KBM-7 (cell line): ENCODE measurements at places on chromosomes 3 and 15.

DNA sequence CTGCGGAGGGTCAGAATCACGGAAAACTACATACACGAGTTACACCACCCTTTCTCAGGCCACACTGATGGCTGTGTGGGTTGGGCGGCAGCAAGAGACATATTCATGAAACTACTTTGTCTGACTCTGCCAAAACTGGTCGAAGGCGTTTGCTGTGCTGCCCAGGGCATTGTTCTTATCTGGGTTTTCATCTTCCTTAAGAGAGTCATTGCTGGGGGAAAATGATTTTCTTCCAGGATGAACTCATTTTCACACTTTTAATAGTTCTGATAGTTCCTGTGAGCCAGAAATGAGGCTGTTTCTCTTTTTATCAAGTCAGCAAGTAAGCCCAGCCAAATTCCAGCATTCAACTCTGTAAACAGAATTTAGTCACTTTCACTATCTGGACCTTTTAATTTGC is 47.6 kb downstream of the TRIM71 start:
- DNase-seq, result no peak

- no peak for DNase-seq
Observed at GRCh38 chr3:4083225-4084015, 219.7 kb upstream of the SETMAR start.

DNA sequence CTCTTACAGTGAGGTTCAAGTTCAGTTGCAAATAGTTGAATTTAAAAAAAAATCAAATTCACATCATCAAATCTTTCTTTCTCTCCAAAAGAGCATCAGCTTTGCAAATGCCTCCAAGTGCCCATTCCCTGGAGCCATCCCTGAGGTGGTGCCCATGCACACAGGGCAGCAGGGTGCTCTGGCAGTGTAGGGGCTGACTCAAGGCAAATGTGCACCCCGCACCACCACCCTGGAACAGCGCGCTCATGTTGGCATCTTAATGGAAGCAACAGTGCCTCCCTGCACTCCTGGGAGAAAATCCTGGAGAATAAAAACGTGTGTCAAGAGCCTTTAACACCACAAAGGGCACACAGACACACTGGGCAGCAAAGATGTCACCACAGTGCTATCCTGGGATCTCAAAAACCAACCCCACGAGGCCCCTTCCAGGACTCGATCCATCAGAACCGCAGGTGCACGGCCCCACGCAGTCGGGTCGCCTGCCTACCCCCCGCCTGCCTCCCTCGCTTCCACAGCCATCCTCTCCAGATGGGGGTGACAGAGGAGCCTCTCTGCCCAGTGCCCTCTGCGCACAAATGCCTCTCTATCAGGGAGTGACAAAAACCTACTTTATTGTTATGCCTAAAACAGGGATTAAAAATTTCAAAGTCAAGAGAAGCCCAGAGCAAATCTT is 50.8 kb downstream of the NIPA2 start:
- DNase-seq, result no peak

GRCh38 chr3:175088766-175089380 is 229.7 kb downstream of the NAALADL2 start:
- no peak for DNase-seq

GRCh38 chr3:177604181-177604580 is 406.9 kb upstream of the TBL1XR1 start:
- DNase-seq, result no peak

DNA sequence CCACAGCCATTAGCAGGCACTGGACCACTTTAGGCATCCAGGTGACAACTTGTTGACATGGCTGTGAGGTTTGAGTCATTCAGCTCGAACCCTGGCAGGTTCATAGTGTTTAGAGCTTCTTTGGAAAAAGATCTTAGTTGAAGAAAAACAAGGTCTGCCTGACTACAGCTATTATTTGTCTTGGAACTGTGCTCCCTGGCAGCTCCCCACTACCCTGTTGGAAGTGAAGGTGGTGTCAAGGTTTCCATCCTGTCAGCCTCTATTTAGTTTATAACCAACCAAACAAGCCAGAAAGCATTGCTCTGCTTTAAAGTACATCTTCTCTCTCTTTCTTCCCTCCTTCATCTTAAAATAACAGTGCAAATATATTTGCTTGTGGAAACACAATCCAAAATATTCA is 56.8 kb downstream of the KAT2B start:
- DNase-seq, result no peak

GRCh38 chr3:113051302-113051711 is 60.5 kb downstream of the GTPBP8 start:
- DNase-seq, result peak; percentile 85

- DNase-seq, result no peak
Observed at GRCh38 chr3:149449182-149449581, 25.3 kb upstream of the TM4SF4 start.

- no peak for DNase-seq
Observed at GRCh38 chr15:31262143-31262530, 64.5 kb upstream of the KLF13 start.

GRCh38 chr15:20271647-20272046 is 270.0 kb downstream of the GOLGA6L6 start:
- no peak for DNase-seq

GRCh38 chr15:70463453-70463834 is 299.9 kb downstream of the UACA start:
- no peak for DNase-seq

DNA sequence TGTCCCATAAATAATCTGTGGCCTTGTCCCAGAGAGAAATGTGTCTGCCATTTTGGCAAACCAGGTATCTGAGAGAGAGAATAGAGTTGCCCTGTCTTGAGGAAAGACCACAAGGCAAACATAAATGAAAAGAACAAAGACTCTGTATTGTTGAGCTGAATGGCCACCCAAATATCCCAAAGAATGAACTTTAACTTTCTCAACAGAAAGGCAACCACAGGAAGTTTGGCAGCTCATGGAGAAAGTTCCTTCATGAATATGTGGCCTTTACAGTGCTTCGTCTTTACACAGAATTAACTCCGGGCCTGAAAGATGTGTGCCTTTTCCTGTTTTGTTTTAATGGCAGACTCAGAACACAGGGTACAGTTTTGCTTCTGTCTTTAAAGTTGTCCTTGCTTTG is 41.4 kb upstream of the THBS1 start:
- no peak for DNase-seq

GRCh38 chr3:66860771-66861170 is 137.3 kb upstream of the KBTBD8 start:
- DNase-seq, result no peak

GRCh38 chr3:172355836-172356235 is 92.4 kb downstream of the GHSR start:
- no peak for DNase-seq

- DNase-seq, result no peak
Observed at GRCh38 chr15:101504373-101504772, 14.9 kb upstream of the PCSK6 start.

- no peak for DNase-seq
Observed at GRCh38 chr15:67043939-67044771, 21.2 kb upstream of the SMAD3 start.

DNA sequence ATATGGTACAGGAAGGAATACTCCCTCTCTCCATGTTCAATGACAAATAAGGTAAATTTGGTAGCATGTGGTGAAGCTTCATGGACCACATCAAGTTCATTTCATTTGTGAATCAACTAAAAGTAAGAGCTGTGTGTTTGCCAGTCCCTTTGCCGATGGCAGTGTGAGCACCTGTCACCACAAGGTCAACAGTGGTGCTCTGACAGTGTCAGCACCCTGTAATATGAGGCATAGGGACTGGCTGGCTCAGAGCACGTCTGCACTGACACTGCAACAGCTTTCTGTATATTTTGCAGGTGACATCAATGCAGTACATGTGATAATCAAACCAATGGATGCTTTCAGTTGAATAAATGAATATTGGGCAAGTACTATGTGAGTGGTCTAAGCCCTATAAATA is 852.4 kb downstream of the TUSC7 start:
- no peak for DNase-seq

GRCh38 chr15:74613089-74613952 is 2.3 kb upstream of the CLK3 start:
- no peak for DNase-seq

DNA sequence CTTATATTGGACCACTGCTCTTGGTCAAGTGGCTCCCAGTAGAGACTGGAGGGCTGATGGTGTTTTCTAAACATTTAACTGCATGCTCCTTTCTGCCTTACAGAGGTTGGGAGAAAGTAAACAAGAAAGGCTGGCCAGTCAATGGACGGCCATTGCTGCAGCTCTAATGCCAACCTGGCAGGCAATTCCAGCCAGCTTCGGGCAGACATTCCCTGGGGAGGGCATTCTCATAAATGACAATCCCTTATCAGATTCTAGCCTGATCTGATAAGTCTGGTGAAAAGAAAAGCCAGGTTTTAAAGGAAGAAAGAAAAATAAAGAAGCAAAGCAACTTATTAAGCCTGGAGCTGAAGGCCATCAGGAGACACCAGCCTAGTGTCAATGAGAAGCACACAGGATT is 60.7 kb downstream of the FRMD4B start:
- no peak for DNase-seq

DNA sequence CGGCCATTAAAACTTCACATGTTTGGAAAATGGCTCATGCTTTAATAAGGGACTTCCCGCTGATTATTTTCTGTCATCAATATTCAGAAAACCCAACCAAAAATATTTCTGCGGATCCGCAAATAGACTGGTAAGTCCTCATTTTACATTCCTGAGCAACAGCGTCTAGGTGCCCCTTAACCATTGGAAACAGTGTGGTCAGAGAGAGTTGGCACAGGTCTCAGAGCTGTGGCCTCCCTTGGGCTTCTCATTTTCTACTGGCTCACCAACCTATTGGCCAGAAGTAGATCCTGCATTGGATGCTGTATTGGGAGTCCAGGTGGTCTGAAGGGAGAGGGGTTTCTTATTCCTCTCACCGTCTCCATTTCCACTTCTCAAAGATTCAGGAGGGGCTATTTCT is 348.1 kb upstream of the DCBLD2 start:
- no peak for DNase-seq

GRCh38 chr3:49454458-49454857 is 15.6 kb upstream of the DAG1 start:
- no peak for DNase-seq

GRCh38 chr3:11195721-11196332 is 41.5 kb downstream of the HRH1 start:
- DNase-seq, result no peak

- DNase-seq, result no peak
Observed at GRCh38 chr3:8143186-8143585, 358.4 kb upstream of the LMCD1 start.

DNA sequence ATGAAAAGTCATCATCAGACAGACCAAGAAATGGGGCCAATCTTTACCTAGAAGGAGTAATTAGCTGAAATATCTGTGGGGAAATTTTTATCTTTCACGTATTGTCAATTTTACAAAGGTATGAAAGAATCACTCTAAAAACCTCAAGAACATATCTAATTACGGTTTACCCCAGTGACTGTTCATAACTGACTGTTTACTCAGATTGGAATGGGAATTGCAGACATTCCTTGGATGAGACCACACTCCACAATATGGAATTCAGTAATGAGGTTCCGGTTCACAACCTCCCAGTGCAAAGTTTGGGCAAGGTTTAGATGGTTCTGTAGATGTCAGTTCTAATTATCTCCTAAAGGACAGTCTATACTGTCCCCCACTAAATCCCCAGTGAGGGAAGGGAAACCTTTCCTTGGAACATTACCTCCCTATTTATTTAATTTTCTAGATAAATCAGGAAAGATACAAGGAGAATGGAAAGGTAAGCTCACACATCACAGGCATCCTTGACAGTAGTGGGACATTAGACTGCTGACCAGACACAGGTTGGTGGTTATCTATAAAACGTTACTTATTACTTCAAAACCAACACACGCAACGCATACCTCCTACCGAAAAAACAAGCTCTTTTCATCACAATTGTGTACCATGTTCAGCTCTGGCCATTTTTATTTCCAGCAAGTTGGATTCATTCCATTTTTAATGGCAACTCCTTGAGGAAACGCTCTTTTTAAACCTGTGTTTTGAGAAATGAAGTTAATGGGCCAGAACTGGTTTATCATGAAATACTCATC is 129.9 kb downstream of the RORA start:
- DNase-seq, result no peak

DNA sequence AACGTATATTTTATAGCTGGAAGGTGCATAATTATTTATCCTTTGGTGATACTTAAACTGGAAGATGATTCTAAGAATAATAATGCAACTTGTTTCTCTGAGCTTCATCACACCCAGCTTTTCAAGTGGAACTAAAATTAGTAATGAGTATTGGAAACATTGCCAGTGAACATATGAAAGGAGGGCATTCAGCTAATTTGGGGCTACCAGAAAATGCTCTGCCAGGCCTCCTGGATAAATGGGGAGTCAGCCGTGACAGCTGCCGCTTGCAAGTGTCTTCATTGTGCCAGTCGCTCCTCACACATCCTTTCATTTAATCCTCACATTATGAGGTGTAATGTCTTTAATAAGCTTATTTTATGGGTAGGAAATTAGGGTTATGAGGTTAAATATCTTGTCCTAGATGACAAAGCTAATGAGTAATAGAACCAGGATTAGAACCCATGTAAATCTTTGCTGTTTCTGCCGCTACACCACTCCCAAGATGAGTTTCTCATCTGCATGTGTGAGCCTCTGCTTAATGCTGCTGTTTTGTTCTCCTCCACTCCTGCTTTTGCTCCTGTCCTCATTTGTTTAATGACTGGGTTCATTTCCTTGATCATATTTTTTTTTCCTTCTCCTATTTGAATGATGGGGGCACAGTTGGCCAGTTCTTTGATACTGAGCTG is 155.7 kb downstream of the PLCL2 start:
- no peak for DNase-seq

DNA sequence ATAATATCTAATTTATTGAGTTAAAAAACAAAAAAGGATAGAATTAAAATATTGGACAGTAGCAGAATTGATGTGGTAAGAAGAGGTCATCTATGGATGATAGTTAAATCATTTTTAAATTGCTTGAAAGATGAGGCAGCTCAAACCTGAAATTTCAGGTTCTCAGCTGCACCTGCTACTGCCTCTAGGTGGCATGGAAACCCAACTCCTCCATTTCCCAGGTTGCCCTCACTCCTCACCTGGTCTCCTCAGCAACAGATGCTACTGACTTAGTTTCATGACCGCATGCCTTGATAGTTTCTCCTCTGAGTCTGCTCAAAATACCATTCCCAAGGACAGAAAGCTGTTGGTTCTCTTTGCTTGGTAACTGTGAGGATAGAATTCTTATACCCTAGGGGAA is 148.1 kb downstream of the ABHD5 start:
- no peak for DNase-seq

- DNase-seq, result no peak
Observed at GRCh38 chr15:52255935-52256334, 39.7 kb downstream of the MYO5C start.

DNA sequence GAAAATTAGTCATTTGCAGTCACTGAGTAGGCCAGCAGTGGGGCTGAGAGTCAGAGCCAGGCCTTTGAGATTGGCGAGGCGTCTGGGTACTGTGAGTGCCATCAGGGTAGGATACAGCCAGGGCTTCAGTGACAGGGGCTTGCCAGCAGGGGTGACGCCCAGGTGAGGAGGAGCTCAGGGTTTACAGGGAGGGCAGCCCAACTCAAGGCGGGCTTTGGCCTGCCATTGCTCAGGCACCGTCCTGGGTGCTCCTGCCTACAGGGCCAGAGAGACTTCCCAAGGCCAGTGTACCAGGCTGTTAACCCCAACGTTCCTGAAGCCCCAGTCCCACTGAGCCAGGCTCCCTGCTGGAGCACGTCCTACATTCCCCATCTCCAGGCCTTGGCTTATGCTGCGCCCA is 152.0 kb downstream of the FBLN2 start:
- no peak for DNase-seq
